ENCODE measurements at places on chromosomes 7 and 10.

DNA sequence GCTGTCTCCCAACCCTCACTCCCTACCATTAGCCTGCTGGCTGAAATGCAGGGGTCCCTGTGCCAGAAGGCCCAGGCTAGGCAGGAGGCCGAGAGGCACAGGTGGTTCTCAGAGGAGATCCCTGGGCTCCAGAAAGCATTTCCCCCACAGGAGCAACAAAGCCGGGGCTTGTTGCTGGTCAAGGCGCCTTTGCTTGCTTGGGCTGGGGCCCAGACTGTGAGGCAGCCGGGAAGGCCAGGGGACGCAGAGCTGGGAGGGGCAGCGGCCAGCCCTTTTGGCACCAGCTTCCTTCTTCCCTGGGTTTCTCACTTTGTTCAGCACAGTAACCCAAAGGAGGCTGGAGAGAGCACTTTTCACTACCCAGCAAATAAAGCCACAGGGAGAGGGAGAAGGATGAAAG is 48.6 kb downstream of the FBXW4 start:
- no peak for DNase-seq

DNA sequence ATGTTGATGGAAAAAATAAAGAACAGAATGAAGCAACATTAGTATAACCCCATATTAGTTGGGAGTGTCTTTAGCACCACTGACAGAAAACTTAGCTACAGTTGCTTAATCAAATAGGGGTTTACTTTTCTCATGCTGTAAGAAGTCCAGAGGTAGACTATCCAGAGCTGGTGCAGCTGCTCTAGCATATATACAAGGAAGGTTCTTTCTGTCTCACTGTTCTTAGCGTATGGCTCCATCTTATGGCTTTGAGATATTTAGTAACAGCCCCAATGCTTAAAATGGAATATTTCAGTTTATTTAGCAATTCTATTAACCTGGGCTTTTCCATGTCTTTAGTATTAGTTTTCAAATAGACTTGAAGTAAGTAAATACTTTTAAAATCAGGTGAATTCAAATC is 15.2 kb upstream of the WNT2 start:
- no peak for DNase-seq

- DNase-seq = peak; percentile 68
Observed at GRCh38 chr10:69413221-69413865, 3.4 kb downstream of the TACR2 start.

GRCh38 chr7:90919816-90920215 is 323.7 kb downstream of the CDK14 start:
- no peak for DNase-seq

DNA sequence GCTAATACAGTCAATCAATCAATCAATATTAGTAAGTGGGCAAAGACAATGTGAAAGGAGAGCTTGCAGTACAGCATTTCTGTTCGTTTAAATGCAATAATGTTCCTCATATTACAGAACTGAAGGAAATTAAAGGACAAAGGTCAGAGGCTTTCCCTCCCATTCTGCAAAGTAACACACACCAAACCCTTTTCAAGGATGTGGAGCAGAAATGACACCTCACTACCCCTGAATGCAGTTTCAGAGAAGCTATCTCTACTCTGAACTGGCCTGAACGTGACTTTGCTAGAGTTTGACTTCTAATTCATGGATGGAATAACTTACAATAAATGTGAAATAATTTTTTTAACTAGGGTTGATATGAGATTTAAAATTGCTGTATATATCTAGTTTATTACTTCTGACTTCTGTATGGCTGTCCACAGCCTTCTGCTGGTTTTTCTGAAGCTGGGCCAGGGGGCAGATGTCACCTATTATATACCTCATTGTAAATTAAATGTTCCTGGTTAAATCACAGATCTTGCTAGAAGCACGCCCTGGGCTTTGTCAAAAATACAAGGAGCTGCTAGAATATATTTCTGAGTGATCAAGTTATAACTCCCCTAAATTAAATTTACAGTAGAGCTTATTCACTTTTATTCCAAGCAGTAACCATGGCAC is 156.9 kb upstream of the C7orf33 start:
- DNase-seq = no peak

DNA sequence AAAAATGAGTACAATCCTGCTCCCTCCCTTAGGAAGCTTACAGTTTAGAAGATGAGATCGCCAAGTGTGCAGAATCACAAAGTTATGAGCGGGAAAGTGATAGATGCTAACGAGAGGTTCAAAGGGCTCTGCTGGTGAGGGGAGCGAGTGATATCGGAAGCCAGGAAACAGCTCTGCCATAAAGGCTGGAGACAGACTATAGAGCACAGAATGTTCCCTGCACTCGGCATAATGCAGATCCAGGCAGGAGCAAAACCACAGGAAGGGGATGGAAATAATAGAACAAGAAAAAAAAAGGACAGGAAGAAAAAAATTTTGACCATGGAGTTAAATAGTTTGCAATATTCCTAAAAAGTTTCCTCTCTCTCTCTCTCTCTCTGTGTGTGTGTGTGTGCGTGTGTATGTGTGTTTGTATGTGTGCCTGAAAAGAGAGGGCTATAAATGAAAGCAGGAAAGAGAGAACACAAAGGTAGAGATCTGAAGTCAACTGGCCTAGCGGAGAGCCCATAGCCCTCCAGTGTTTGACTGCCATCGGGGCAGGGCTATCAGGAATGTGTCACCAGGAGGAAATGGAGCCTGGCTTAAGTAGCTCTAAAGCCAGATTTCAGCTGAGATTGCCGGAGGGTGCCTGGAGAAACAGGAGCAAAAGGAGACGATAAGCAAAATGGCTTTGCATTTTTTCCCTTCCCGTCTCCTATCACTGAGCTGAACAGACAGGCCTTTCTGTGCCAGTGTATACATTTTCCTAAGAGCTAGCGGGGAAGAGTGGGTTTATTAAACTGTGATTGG is 175.8 kb upstream of the LYZL1 start:
- DNase-seq = no peak

DNA sequence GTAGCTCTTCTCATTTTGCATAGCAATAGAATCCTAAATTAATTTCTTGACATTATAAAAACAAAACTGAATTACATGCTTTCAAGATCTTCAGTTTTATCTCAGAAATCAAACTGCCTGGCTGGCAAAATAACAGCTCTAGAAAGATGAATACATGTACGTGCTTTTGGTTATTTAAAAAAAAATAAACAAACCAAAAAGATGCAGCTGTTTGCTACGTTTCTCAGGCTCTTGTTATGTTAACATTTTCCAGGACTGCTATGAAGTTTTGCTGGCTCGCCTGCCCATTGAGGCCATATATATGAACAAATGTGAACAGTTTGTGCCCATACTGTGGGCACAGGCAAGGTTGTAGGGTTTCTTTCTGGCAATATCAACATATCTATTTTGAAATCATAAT is 86.6 kb downstream of the ODAD2 start:
- no peak for DNase-seq

- DNase-seq = no peak
Observed at GRCh38 chr7:155685791-155686160, 41.3 kb downstream of the RBM33 start.

- no peak for DNase-seq
Observed at GRCh38 chr7:33776788-33777187, 128.6 kb upstream of the BMPER start.

GRCh38 chr7:44104860-44105771 is 971 bp downstream of the AEBP1 start:
- no peak for DNase-seq

DNA sequence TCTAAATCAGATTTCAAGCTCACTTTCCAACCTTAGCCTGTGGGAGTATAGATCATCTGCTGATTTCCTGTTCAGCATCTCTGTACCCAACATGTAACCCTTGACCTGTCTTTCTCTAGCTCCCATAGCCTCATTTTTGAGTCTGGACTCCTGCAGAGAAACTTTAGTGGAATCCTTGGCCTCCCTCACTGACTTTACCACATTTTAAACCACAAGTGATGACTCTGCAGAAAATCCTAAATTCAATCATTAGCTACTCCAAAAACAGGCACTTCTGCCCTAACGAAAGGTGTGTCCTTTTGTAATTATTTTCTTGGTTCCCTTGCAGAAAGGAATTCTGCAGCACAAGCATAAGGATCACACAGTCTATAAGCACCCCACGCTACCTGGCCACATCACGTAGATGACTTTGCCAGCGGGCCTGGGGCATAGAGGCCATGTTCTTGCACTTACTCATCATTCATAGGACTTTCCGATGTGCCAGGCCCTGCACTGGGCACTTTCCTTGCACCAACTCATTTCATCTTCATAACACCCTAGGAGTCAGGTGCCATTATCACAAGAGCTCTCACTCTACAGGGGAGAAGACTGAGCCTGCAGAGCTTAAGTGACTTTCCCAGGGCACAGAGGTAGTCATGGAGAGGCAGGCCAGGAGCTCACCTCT is 57.2 kb upstream of the OPALIN start:
- no peak for DNase-seq

DNA sequence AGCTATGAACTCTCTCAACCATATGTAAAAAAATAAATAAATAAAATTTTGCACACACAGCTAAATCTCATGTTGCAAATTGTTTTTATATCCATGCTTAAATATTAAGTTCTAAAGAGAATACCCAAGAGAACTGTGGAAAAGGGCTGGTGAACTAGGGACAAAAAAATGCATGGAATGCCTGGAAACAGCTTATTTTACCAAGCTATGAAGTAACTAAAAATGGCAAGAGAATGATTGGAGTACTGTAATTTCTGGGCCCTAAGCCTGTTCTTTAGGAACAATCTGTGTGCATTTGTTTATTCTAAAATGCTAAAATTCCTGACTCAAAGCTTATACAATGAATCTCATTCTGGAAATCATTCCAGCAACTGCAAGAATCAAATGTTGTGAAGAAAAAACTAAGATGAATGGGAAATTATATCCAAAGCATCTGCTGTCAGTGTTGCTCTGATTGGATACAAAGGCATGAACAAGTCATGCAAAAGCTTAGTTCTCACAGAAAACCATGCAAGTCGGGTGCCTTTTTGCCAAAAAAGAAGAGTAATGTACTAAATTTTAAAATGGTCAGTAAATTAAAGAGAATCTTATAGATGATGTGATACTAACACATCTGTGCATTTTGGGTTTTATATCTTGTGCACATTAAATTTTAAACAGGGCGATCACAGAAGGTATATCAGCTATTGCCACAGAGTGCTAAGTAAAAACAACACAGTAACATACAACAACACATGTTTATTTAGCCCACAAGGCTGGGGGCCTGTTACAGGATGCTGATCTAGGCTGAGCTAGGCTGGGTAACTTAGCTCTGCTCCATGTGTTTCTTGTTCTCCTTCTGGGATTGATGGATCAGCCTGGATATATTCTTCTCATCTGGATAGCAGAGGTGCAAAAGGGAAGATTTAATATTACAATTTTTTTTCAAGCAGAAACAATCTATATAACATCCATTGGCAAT is 453.5 kb upstream of the SEMA3A start:
- no peak for DNase-seq

DNA sequence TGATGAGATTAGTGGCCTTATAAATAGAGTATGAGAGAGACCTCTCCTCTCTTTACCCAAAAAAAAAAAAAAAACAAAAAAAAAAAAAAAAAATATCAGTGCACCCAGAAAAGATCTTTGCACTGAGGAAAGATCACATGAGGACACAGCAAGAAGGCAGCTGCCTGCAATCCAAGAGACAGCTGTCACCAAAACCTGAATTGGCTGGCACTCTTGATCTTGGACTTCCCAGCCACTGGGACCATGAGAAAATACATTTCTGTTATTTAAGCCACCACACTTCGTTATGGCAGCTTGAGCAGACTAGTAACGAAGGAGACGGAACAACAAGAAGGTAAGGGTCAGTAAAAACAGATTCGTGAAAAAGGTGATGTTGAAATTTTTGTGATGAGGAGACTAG is 47.0 kb downstream of the TMEM106B start:
- no peak for DNase-seq
